ENCODE measurements at places on chromosomes 6 and 20.

GRCh38 chr20:33609504-33609903 is 52.6 kb upstream of the C20orf144 start:
- DNase-seq = no peak

DNA sequence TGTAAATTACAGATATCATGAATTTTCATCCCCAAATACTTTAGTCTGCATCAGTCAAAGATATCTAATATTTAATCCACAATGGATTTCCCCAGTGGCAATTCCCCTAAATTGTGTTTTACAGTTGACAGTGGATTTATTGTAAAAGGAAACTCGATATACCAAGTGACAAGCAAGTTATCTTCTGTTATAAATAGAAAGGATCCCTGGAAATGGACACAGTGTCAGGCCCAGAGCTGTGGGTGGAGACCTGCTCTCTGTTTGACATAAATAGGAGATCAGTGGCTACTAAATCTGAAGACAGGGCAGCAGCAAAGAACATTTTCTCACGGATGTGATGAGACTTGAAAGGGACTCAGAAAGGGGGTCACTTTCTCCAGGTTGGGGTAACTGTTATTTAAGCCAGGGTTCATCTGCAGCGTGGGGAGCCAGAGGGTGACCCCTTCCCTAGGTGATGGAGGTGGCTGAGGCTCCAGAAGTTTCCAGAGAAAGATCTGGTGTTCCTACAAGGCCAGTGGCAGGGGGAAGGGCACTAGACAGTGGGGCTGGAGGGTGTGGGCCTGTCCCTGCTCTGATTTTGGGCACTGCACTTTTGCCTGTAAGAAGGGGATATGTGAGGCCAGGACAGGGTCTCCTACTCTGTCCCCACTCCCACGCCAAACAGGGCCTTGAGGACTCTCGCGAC is 12.3 kb upstream of the FAM110A start:
- no peak for DNase-seq

GRCh38 chr6:135525594-135525993 is 28.1 kb upstream of the AHI1 start:
- no peak for DNase-seq

DNA sequence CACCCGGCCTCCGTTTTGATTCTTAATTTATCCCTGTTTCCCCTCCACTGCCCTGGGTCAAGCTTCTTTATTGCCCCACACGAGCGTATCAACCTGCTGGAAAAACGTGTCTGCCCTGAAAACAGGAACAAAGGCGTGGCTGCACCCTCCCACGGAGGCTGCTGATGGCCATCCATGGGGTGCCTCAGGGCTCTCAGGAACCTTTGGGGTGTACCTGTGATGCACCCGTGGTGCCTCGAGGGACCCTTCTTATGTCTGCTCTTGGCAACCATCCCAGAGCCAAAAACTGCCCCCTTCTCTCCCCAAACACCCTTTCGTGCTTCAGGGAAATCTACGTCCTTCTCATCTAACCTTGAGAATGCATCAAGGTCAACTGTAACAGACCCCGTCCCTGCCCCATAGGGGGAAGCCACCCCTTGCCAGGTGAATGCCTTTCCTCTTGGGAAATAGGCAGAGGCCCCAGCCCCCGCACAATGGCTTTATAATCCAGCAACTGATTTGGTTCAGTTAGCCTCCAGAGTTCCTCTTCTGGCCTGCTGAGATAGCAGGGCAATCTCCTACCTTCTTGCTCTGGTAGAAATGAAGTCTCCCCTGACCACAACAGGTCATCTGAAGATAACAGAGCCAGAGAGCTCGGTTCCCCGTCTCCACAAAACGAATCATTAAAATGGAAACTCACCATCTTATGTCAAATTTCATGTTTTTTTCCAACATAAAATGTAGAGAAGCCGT is 29.4 kb downstream of the PSMG4 start:
- no peak for DNase-seq

GRCh38 chr6:79895382-79896074 is 51.8 kb downstream of the ELOVL4 start:
- no peak for DNase-seq

DNA sequence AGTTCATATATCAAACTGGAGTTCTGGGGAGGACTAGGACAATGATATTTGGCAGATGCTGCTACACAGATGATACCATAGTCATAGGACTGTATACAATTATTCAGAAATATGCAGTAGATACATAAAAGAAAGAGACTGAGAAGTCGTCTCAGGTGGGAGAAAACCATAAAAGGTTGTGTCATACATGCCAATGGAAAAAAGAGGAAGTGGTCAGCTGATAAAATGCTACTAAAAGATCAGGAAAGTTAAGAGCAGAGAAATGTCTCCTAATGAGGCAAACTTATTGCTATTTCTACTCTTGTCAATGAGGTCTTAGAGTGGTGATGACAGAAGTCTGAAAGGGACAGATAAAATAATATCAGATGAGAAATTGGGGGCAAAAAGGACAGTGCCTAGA is 407.6 kb downstream of the COL12A1 start:
- DNase-seq = no peak

DNA sequence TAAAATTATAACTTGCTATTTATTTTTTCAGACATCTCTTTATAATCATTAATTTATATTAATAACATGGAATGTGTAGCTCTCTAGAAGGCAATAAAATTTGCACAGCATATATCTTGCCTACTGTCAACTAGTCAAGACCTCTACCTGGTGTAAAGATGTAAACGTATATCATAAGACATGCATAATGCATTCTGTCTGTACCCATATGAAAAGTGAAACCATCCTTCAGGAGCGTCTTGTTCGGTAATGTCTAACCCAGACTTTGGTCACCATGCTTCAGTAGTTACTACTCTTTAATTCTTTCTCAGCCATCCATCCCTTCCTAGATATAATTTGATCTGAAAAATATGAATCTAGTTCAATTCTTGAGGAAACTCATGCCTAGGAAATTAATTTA is 21.0 kb downstream of the CEP43 start:
- no peak for DNase-seq

- DNase-seq = no peak
Measured at GRCh38 chr6:114432400-114432799, 89.6 kb upstream of the HS3ST5 start.

- DNase-seq = no peak
Measured at GRCh38 chr6:3526962-3527650, 70.3 kb upstream of the SLC22A23 start.

DNA sequence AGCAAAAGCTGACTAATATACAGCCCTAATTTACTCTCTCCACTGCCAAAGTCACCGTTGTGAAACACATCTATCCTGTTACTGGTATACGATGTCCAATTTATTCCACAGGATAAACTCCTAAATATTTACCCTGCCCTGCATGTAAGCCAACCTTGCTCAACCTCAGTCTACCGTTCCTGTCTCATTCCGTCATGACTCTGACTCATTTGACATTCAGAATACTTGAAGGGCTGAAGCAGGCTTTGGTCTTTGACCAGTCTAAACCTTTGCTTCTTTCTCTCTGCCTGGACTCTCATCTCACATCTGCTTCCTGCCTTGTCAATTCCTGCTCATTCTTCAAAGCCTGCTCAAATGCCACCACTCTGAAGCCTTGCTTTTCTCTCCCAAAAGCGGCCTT is 157.5 kb downstream of the SCP2D1 start:
- no peak for DNase-seq

DNA sequence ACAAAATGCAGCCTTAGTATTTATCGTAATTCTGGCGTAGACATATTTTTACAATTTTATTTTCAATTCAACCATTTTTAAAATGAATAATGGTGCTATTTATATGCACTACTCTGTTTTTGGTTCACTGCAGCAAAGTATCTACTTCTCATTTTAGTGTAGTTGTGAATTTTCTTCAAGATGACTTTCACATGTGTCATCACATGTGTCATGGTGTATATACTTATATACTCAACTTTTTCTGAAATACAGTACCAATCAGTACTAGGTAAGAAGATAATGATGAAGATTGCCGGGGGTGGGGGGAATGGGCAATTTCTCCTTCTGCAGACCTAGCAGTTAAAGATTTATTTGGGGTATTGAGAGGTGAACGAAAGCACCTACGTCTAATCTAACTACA is 634.5 kb downstream of the PHF3 start:
- no peak for DNase-seq

- DNase-seq = no peak
Measured at GRCh38 chr20:34987288-34988190, 31.9 kb downstream of the MYH7B start.

DNA sequence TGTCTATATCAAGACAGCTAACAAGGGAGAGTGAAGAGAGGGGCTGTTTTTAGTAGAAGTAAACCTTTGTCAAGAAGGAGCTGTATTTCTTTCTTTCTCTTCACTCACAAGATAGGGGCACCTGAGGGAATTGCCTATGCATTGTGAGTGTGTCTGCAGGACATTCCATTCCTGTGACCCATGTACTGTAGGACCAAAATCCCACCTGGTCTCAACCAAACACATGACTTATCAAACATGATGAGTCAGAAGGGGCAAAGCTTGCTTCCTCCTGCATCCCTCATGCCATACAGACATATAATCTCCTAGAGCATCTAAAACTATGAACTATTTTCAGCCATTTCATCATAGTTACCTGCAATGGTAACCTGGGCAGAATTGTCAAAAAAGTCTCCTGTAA is 21.8 kb downstream of the PKHD1 start:
- DNase-seq = no peak

DNA sequence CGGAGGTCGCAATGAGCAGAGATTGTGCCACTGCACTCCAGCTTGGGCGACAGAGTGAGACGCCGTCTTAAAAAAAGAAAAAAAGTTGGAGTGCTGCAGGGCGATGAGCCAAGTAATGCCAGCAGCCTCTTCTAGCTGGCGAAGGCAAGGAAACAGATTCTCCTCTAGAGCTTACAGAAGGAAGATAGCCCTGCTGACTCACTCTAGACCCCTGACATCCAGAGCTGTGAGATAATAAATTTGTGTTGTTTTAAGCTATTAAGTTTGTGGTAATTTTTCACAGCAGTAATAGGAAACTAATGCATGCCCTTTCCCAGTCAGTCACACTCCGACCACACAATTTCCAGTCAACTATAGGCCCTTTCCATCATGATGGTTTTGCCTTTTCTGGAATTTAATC is 16.4 kb downstream of the PRSS16 start:
- DNase-seq = no peak

GRCh38 chr6:55963301-55963700 is 87.9 kb upstream of the BMP5 start:
- DNase-seq = no peak

DNA sequence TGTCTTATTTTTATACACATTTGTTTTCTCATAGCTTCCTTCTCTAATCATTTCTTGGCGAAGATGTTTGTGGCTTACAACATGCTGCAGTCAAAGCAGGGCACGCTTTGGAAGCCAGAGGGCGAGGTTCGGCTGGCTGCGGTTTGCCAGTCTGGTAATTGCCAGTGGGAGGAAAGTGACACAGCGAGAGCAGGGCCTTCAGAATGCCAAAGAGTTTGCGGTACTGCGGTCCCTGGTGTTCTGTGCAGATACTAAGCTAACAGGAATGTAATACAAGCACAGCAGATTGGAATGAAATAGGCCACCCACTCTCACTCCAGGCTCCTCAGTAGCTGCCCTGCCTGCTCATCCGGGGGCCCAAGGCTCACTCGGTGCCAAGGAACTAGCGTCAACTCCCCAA is 58.7 kb upstream of the TGM3 start:
- no peak for DNase-seq

DNA sequence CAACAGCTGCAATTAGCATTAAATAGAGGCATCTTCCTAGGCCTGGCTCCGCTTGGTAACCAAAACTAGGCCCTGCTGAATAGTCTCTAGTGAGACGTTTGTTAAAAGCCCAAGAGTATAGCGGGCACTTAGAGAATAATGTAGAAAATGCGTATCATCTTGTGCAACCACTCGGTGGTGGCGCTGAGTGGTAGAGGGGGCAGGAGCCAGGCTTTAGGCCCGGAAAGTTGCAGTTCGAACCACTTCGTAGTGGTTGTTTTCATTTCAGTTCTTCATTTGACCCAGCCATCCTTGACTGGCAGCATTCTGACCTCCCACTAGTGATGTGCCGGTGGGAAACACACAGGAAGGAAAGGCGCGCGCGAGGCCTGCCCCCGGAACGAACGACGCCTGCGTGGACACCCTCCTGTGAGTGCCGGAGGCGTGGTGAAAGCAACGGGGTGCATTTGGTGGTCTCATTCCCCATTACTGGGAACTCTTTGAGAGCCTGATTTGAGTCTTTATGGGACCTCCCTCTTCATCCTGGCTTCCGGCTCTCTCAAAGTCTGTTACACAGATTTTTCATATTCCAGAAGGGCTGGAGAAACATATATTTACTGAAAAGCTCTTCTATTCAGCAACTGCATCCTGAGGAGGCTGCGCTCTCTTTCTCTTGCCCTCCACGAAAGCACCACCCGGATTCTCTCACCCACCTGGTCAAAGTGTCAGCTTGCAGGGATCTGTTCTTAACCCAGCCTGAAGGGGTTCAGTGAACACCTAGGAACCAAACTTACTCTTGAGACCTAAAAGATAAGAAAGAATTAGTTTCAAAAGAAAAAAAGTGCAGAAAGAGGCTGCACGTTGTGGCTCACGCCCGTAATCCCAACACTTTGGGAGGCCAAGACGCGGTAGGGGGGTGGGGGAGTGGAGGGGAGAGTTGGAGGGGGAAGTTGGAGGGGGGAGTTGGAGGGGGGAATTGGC is 18.2 kb downstream of the GPX5 start:
- no peak for DNase-seq

GRCh38 chr6:93751969-93752368 is 332.6 kb upstream of the EPHA7 start:
- no peak for DNase-seq

- no peak for DNase-seq
Measured at GRCh38 chr6:129608886-129609537, 101.0 kb downstream of the ARHGAP18 start.

DNA sequence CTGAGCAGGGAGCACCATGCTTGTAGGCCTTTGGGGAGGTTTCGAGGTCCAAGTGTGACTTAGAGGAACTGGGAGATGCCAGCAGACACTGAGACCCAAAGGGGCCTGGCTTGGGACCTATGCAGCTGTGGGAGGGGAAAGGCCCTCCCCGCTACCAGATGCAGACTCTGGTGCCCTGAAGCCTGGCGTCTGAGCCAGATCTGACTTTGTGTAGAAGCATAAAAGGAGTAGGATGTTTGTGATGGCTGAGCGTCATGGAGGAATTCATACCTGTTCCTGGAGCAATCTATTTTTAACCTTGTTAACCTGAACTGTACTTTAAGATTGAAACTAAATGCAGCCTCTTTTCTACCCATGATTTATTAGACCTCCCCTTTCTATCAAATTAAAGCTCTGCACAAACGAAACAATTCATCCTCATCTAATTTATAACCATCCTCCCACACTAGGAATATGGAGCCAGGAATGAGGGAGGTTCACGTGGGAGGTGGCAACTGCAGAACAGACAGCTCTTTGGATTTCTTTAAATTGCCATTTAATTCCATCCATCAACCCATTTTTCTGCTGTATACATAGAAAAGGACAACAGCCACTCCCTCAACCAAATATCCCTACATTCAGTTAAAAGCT is 172.6 kb upstream of the AGPAT4 start:
- no peak for DNase-seq

GRCh38 chr20:23087587-23088251 is 1.6 kb upstream of the CD93 start:
- DNase-seq = no peak

- DNase-seq = no peak
Measured at GRCh38 chr6:403659-404655, 12.4 kb downstream of the IRF4 start.

- DNase-seq = no peak
Measured at GRCh38 chr6:14110001-14110818, 7.4 kb upstream of the CD83 start.

- DNase-seq = no peak
Measured at GRCh38 chr6:16374461-16375200, 136.2 kb downstream of the GMPR start.

- DNase-seq = no peak
Measured at GRCh38 chr6:45293306-45293705, 34.8 kb upstream of the RUNX2 start.

All from stimulated activated CD8-positive, alpha-beta memory T cell treated with anti-CD3 and anti-CD28 coated beads, Interleukin-4, amount 100 ng/mL, for 4 hours (primary cell).